ENCODE measurements at places on chromosomes 3 and 15. TPM values are rescaled to one million over a fixed set of nuclear protein-coding genes. Genes with fewer than 3 reads are reported as not detected.

Gene ANKRD28
- 21.4 TPM for total RNA-seq

Gene AAGAB
- 24.1 TPM for total RNA-seq

GRCh38 chr15:56821721-56822425 lies 88.6 kb upstream of the ZNF280D start:
- H3K27ac ChIP-seq = no peak overlapping the region
- peaks cover 6% of the 10 kb centered on the region for H3K4me1 ChIP-seq
- peak; percentile 40 for DNase-seq
- no peaks in the 10 kb centered on the region for H3K27me3 ChIP-seq

DNA sequence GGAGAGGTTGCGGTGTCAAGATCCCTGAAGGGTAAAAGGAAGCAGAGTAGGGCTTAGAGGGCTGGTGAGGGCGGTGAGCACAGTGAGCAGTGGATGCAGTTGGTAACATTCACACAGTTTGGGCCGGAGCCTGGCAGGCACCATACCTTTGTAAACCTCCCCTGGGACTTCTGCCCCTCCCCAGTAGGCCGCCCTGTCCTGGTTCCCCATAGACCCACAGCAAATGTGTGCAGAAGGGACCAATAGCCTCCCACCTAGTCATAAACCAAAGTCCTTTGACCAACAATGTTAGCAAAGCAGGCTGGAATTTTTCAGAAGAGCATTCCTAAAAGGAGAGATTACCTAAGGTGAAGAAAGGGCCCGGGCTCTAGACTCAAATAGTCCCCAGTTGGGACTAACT lies 1.7 kb upstream of the PHGR1 start:
- peaks cover 20% of the 10 kb centered on the region for H3K4me1 ChIP-seq
- H3K27ac ChIP-seq = no peak overlapping the region
- no peaks in the 10 kb centered on the region for H3K36me3 ChIP-seq
- H3K27me3 ChIP-seq = no peaks in the 10 kb centered on the region

All from heart right ventricle (tissue), 16 donors.